Right kidney (tissue), 9 donors: ENCODE measurements at places on chromosomes 7 and 10.

DNA sequence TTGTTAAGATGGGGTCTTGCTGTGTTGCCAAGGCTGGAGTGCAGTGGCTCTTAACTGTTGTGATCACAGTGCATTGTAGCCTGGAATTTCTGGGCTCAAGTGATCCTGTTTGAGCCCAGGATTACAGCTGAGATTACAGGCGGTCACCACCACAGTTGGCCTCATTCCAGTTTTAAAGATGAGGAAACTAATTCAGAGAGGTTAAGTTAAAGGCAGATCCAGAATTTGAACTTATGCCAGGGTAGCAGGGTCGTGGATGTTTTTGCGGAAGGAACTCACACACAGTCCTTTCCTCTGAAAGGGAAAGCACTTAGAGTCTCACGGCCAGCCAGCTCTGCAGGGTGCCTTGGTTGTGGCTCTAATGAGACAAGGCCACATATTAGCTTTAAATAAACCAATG is 84.7 kb downstream of the MMRN2 start:
- DNase-seq = no peak

DNA sequence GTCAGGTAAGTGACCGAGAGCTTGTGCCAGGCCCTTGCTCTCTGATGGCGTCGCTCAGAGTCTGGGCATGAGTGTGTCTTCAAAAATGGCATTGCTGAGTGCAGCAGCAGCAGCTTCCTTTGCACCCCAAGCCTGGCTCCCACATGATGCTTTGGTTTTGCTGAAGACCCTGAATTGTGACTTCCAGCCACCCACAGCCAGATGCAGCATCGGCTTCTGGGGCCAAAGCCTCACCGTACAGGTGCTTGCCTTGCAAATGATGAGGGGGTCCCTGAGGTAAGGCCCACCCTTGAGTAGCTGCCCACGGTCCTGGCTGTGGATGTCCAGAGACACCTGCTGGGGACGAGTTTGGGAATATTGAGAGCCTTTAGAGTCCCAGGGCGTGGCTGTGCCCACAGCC is 57.9 kb downstream of the JAKMIP3 start:
- DNase-seq = no peak

DNA sequence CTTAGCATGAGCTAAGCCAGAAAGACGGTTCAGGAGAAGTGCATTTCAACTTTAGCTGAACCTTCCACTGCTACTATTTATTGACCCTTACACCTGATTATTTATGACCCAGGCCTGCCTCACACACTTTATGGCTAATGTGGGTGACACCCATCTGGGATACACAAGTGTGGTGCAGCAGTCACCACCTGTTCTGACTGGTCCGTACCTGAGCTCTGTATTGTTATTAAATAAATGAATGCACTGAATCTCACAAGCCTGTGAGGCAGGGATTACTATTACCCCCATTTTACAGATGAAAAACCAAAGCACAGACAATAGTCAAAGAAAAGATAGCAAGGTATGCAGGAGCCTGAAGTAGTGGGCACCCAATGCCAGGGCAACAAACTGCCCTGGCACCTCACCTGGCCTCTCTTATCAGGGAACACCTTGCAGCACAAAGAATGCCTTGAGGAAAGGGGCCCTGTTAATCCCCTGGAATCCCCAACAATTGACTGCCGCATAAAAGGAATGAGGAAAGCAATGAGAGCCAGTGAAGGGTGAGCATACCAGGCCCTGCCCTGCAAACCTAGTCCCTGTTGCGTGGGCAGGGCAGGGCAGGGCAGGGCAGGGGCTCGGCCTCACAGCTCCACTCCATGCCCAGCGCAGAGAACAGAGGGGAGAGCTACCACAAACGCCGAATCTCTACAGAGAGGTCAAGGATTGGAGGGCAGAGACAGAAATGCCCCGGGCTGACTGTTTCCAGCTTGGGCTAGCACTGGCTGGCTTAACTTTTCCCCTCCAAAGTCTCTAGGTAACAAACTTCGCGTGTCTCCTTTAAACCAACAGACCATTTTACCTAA is 1.3 kb downstream of the ANXA11 start:
- DNase-seq = peak; percentile 75

GRCh38 chr7:56099653-56100052 is 6.6 kb downstream of the CHCHD2 start:
- DNase-seq = no peak

DNA sequence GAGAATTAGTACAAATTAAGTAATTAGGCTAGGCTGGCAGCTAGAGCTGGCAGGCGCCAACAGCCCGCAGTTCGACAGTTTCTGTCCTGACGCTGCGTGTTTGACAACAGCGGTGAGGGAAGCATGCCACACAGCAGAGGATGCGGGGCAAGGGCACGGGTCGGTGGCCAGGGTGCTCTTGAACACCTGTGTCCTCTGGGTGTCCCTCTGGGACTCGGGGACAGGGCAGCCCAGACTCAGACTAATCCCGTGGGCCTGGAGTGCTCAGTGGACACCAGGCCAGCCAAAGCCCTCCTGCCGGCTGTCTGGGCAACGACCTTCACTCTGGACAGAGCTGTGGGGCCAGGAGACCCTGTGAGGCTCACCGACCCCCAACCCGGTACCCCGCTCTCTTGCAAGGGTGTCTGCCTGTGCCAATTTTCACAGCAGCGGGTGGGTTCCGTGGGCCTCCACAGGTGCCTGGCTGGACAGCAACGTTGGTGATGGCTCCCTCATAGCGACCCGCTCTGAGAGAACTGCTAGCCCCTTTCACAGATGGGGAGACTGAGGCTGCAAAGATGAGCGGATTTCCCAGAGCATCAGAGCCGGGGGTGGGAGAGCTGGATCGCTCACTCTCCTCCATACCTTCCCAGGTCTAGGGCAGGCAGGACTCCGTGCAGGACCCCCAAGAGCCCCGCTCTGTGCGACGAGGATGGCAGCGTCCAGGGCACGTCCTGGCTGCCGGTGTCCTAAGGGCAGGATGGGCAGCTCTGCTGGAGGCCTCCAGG is 48.5 kb downstream of the FOXL3 start:
- no peak for DNase-seq
